ENCODE measurements at places on chromosomes 11 and 22. TPM values are rescaled to one million over a fixed set of nuclear protein-coding genes. Genes with fewer than 3 reads are reported as not detected.
A peak's percentile ranks its signal among the peaks of the same experiment; 100 is the strongest.

DNA sequence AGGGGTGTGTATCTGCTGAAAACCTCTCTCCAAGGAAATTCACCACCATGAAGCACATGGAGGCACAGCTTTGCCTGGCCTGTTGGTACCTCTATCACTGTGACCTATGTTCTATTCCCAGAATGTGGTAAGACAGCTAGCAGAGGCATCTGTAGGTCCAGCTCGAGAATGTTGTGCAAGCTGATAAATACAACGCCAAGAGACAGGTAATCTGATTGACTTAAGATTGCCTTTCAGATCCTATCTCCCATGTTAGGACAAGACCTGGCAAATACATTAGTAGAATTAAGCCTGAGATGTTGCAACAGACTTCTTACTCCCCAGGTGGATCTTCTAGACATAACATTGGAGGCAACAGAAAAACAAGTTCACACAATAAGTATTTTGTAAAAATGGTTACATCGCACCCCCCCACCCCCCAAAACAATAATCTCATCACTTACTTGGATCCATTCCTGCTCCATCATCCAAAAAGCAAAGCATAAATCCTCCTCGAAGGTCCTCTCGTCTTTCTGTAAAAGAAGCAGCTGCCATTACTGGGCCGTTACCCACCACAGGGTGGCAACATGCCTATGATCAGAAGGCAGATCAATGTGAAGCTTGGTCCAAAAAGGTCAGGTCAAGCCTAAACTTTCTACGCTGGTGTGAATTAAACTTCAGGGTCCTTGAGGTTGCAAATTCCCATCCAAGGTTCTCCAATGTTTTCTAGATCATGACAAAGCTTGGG is 18.5 kb downstream of the MORC2 start:
- no peak for DNase-seq
- no peaks in the 10 kb centered on the region for H3K27me3 ChIP-seq
- H3K4me1 ChIP-seq = no peaks in the 10 kb centered on the region
- no peak overlapping the region for H3K27ac ChIP-seq
- H3K36me3 ChIP-seq = peaks cover 77% of the 10 kb centered on the region

- H3K4me1 ChIP-seq = no peaks in the 10 kb centered on the region
- H3K27me3 ChIP-seq = no peaks in the 10 kb centered on the region
- DNase-seq = peak; percentile 85
- H3K4me3 ChIP-seq = no peak overlapping the region
- no peaks in the 10 kb centered on the region for H3K36me3 ChIP-seq
These were observed 161.3 kb downstream of the MYO18B start for GRCh38 chr22:25903294-25903693.

- no peaks in the 10 kb centered on the region for H3K36me3 ChIP-seq
- no peak overlapping the region for H3K4me3 ChIP-seq
- no peak for DNase-seq
- H3K27ac ChIP-seq = no peak overlapping the region
- H3K4me1 ChIP-seq = 0 out of 2 replicates have a peak, but pooled peaks cover 2% of the 10 kb centered on the region
- no peaks in the 10 kb centered on the region for H3K27me3 ChIP-seq
These were observed 6.4 kb upstream of the NXF1 start for GRCh38 chr11:62811659-62812058.

- H3K4me3 ChIP-seq = no peak overlapping the region
- H3K27ac ChIP-seq = no peak overlapping the region
- no peak for DNase-seq
These were observed 8.2 kb downstream of the PDGFB start for GRCh38 chr22:39236321-39237317.

GRCh38 chr11:35794850-35795249 is 132.3 kb downstream of the TRIM44 start:
- no peak overlapping the region for H3K4me3 ChIP-seq
- no peak for DNase-seq
- no peaks in the 10 kb centered on the region for H3K4me1 ChIP-seq
- no peaks in the 10 kb centered on the region for H3K36me3 ChIP-seq
- H3K27ac ChIP-seq = no peak overlapping the region

OR10D3 gene
- polyA plus RNA-seq = not detected

KRTAP5-11 gene
- polyA plus RNA-seq = not detected

C11orf42 gene
- not detected for polyA plus RNA-seq

LRRC74B gene
- polyA plus RNA-seq = not detected
